ENCODE measurements at places on chromosomes 1 and 21.

GRCh38 chr1:187053876-187054275 is 225.1 kb downstream of the PLA2G4A start:
- DNase-seq = no peak

DNA sequence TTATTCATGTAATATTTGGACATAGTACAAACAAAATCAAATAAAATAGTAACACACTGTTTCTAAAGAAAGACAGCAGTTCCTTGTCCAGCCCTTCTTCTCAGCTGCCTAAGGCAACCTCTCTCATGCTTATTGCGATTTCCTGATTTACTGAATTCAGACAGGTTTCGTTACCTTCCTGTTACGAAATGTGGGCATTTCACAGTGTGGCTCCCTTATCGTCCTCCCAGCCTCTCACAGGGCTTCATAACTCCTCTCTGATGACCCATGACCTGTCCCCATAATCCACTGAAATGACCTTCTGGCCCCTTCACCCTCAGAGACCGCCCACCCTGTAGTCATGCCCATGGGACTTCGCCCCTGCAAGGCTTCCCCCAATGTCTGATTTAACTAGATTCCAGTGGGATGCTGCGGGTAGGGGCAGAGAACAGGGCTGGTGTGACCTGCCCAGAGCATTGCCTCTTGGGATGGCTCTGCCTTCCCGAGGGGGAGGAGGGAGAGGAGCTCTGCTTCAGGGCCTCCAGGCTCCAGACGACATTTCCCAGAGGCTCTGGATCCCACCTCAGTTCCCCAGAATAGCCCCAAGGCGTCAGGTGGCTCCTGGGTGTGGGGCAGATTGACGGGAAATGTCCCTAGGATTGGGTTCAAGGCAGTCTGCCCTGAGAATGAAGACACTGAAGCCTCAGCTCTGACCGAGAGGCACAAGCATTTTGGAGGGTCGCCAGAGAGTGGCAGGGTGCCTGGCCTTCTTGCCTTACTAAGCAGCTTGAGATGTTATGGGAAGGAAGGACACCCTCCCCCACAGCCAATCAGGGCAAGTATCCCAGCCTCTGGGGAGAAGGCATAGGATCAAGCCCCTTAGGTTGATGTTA is 20.6 kb downstream of the PADI2 start:
- no peak for DNase-seq

GRCh38 chr21:45848805-45849204 is 132.8 kb upstream of the COL6A1 start:
- no peak for DNase-seq

- DNase-seq = no peak
Observed at GRCh38 chr1:218299416-218299815, 14.3 kb downstream of the RRP15 start.

DNA sequence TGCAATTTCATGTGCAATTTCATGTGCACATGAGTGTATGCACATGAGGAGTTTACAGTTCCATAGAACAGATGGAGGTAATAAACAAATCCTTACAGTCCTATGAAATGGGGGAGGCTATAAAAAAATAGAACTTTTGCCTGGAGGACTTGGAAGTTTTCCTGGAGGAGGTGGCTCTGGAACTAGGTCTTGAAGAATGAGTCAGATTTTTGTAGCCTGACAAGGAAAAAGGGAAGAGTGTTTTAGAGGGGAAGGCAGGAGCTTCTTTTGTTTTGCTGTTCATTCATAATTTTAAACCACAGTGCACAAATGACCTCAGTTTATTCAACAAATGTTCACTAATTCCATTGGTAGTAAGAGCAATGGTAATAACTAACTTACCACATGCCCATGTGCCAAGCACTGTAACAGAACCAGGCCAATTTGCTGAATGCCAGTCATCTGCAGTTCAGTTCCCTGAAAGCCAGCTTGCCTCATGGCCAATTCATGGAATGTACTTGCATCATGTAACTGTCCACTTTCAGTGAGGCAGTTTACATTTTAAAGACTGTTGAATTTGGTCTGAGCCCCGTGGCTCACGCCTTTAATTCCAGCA is 2.7 kb downstream of the DIO1 start:
- no peak for DNase-seq

DNA sequence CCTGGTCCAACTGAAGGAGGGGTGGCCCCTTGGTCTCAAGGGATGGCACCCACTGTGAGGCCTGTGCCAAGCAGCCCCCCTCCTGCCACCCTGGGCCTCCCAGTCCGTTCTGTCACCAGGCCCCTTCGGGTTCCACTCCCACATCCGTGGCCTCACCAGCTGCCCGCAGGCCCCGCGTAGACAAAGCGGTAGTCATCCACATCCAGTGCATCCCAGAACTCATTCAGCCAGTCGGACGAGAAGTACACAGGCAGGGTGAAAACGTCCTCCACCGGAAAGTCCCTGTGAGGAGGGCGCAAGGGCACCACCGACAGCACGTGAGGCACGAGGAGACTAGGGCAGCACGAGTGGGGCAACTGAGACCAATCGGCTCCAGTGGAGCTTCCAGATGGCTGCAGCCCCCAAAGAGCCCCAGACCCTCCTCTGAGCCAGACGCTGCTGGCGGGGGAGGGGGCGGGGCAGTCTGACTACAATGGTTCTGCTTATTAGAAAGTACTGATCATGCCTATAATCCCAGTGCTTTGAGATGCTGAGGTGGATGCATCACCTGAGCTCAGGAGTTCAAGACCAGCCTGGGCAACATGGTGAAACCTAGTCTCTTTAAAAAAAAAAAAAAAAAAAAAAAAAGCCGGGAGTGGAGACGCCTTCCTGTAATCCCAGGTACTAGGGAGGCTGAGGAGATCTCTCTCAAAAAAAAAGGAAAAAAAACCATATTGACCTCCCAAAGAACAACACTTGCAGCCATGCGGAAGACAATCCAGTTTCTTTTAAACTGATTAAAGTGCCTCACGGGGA is 1.2 kb downstream of the JMJD4 start:
- no peak for DNase-seq

DNA sequence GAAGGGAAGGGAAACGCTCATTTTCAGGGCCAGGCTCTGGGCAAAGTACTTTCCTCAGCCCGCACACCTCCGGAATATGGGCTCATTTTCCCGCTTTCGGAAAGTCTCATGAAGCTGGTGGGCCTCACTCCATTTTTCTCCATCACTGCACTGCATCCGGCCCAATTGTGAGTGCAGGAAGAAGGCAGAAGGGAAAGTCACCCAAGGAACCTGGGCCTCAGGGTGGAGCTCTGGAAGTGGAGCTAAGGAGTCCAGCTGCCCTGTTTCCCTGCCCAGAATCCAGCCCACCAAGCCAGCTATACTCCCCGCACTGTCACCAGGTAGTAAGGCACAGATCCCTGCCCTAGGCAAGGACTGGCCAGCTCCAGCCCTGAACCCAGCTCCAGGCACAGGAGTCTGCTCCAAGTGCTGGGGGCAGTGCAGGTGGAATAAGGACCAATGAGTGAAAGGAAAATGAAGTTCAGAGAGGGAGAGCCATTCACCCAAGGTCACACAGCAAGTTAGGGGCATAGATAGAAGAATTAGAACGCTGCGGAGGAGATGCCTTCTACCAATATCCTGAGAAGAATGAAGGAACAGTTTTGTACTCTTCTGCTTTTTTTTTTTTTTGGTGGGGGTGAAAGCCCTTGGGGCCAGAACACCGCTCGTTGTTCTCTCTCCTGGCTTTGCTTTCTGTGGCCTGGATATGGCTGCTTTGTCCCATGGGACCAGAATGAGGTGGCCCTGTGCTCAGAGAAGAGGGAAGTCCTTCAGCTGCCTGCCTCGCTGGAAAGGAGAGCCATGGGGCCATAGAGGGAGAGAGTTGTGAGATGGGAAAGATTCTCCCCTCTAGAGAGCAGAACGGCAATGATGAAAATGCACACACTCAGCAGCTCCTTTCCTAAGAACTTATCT is 10.0 kb downstream of the LRP8 start:
- no peak for DNase-seq

DNA sequence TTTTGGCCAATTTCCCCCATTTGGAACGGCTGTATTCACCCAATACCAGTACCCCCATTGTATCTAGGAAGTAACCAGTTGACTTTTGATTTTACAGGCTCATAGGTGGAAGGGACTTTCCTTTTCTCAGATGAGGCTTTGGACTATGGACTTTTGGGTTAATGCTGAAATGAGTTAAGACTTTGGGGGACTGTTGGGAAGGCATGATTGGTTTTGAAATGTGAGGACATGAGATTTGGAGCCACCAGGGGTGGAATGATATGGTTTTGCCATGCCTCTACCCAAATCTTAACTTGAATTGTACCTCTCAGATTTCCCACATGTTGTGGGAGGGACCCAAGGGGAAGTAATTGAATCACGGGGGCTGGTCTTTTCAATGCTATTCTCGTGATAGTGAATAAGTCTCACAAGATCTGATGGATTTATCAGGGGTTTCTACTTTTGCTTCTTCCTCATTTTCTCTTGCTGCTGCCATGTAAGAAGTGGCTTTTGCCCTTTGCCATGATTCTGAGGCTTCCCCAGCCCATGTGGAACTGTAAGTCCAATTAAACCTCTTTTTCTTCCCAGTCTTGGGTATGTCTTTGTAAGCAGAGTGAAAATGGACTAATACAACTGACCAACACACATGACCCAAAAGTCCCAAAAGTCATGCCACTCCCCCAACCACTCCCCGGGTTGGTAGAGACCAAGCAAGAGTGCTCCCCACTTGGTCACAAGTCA is 35.4 kb upstream of the ZNF496 start:
- DNase-seq = no peak

GRCh38 chr1:115826628-115827027 is 14.3 kb downstream of the NHLH2 start:
- no peak for DNase-seq

DNA sequence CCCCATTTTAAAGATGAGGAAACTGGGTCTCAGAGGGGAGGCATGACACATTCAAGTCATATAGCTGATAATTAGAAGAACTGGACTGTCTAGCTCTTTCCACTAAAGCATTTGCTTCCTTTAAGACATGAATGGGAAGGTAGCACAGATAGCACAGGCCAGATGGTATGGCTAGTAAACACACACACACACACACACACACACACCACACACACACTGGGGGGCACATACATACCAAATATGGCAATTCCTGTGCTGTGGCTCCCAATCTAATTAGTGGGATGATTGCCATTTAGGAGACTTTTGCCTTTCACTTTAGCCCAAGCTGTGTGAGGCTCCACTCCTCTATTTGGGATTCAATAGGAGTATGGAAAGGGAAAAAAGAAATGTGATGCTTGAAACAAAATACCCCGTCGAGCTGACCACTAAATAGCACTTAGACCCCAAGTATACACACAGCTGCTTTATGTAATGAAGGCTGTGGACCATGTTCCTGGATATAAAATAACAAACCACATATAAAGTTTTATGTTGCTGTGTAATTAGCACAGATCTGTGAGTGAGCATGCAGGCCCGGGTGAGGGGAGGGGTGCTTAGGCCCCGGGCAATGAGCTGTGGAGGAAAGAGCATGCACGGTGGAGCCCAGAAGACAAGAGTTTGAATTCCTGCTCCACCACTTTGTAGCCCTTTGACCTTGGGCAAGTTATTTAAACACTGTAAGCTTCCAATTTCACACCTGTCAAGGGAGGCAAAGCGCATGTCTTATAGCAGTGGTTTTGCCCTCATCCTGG is 6.8 kb upstream of the TRABD2B start:
- no peak for DNase-seq

DNA sequence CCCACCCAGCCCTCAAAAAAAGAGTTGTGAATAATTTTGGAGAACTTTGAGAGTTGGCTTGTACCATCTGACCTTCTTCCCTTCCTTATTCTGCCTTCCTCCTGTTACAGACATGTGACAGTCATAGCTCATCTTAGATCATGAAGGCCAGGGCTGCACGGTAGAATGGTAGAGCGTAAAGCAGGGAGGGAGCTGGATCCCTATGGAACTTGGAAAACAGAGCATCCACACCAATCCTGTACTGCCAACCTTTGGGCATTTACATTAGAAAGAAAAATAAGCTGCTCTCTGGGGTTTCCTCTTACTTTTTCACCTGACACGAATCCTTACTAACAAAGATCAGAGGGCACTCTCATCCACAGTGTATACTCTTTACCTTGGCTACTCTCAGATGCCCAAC is 121.5 kb downstream of the GPR52 start:
- DNase-seq = no peak

GRCh38 chr1:171017426-171017825 is 73.3 kb upstream of the FMO3 start:
- no peak for DNase-seq

DNA sequence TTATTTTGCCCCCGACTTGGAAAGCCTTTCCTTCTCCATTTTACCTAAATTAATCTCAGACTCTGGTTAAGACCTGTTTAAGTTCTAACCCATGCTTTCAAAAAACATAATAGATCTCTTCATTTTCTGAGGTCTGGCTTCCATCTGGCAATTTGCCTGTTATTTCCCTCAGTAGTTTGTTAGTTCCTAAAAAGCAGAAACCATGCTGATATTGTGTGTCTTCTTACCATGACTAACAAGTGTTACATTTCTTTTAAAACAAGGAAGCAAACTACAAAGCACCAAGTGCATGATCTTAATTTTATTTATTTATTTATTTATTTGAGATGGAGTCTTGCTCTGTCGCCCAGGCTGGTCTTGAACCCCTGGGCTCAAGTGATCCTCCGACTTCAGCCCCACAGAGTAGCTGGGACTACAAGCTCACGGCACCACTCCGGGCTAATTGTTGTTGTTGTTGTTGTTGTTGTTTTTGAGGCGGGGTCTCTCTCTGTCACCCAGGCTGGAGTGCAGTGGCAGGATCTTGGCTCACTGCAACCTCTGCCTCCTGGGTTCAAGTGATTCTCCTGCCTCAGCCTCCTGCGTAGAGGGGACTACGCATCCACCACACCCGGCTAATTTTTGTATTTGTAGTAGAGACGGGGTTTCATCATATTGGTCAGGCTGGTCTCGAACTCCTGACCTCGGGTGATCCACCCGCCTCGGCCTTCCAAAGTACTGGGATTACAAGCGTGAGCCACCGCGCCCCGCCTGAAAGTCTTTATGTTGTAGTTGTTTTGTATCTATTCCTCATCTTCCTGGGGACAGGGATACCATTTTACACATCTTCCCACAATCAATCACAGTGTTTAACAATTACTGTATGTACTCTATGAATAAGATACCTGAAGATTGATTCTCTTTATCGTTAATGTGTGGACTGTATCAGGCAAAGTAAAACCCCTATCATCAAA is 1.3 kb upstream of the PATJ start:
- no peak for DNase-seq

DNA sequence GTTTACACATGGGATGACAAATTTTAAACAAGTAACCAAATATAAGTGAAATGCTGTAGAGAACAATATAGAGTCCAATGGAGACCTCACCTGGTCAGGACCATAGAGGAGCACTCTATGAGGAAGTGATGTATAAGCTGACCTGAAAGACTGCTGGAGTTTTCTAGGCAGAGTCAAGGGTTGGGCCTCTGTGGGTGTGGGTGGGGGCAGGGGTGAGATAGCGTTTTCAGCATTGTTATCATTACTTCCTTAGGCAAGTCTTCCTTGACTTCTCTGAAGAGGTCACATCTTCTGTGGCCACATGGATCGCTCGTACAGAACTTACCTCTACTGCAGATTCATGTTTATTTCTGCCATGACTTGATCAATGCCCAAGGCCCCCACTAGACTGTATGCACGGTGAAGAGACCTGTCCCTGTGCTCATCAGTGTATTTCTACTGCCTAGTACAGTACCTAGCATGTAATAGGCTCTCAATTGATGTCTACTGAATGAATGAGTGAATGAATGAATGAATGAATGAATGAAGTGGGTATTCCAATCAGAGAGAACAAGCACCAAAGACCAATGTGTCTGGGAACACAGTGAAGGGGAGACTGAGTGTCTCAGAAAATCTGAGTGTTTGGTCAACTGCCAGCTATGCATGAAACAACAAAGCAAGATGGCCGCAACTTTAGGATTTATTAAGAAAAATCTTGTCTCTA is 116.5 kb downstream of the RNF220 start:
- DNase-seq = no peak
